Stomach (tissue), 19 donors: ENCODE measurements at places on chromosomes 6 and 20.

DNA sequence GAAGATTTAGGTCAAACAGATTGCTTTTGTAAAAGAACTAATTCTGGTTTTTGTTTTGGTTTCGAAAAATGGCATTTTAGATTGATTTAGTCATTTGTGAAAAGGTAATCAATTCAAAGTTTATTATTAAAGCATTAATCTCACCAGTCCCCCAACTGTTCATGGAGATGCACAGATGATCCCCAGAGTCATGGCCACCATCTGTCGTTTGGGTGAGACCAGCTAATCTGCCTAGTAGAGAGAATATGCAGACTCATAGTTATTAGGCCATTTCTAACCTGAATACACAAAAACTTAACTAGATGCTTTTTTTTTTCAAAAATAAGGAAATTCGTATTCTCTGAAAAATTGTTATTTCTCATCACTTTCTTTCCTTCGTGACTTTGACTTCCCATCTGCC, 58.1 kb downstream of the C6orf58 start:
- DNase-seq: no peak

DNA sequence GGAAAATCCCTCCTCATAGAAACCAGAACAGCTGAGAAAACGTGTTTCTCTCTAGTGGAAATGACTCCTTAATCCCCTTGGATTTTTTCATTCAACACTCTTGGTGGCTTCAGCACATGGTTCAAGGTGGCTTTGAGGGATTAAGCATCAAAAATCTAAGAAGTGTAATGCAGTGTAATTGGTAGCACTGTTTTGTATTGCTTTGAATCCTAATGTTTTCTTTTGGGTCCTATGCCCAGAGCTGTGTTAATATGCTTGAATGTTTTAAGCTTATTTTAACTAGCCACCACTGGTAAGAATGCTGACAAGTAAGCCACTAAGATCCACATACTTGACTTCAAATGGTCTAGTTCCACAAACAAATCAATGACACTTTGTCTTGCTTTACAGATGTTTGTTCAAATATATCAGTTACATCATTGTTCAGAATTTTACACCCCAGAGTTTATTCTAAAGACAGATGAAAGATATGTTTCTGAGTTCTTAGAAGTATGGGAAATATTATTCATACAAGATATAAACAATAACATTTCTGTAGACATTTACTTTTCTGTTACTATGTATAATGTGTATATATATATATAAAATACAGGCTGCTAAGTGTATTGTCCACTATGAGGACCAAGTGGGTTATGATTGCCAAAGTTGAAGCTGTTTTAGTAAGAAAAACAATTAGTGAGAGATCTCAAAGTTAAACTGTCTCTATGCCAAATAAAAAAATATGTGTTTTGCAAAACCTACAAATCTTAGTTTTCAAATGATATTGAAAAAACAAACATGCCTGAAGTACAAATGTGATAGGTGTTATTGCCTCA, 220.8 kb downstream of the OGFRL1 start:
- no peak for DNase-seq

- no peak for DNase-seq
These were observed 25.1 kb upstream of the ENPP1 start for GRCh38 chr6:131782764-131783163.

GRCh38 chr20:23228912-23229311, 121.7 kb upstream of the NXT1 start:
- no peak for DNase-seq

- DNase-seq: no peak
These were observed 91.3 kb upstream of the OGFRL1 start for GRCh38 chr6:71197267-71197666.

DNA sequence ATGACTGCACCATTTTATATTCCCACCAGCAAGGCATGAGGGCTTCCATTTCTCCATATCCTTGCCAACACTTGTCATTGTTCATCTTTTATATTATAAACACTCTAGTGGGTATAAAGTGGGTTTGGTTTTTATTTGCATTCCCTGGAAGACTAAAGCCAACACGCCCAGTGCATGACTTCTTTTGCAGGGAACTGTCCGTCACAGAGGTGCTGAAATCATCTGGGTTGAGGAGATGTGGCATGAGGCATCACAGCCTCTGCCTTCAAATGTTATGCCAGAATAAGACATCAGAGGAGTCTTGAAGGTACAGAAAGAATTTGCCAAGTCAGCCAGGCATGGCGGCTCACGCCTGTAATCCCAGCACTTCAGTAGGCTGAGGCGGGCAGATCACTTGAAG, 29.9 kb upstream of the FAM210B start:
- no peak for DNase-seq

DNA sequence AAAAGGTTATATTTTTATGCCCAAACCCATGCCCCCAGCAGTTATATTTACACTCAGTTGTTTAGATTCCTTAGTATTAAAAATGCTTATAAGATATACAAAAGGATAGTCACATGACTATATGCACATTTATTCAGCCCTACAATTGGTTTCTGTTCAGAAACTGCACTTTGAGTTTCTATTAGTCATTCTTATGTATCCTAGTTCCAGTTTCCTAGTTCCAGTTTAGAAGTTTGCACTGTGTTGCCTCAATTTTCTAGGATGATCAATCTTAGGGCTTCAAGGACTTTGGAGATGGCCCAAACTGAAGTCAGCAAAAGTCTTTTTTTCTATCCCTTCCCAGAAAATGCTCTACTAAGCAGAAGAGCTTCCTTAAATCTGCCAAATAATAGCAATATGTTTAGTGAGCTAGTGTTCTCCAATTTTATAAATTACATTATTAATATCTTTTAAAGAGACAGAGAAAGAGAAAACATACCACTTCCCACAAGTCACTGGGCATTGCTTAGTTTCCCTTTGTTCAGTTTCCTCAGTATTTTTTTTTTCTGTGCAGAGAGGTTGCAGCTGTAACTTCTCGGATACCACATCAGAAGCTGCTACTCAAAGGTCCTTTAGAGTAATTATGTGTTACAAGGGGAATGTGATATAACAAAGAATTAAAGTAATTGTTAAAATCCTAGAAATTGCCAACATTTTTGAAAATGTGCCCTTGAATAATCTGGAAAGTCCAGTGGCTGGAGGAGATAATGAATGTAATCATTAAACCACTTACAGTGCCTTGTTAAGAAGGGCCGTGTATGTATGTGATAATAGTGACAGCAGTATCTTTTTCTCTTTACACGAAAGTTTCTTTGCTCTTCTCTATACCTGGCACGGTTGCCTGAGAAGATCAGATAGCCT, 138.8 kb downstream of the KHDRBS2 start:
- DNase-seq: peak; percentile 49

DNA sequence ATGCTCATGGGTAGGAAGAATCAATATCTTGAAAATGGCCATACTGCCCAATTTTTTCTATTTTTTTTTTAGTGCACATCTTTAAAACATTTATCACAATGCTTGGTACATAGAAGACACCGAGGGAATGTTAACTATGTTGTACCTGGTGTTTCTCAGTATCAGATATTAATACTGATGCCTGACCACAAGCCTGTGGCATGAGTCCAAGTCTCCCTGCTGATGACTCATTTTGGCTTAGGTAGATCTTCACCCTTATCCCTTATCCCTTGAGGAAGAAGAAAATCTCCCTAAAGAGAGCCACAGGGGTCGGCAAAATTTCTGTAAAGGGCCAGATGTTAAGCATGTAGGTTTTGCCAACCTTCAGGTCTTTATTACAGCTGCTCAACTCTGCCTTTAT, 14.5 kb downstream of the CD109 start:
- peak; percentile 47 for DNase-seq

GRCh38 chr6:27830212-27830599, 82.0 kb downstream of the OR2B2 start:
- DNase-seq: no peak
